CD4-positive, alpha-beta T cell treated with Interferon alpha-2 for 1 hour (primary cell): ENCODE measurements at places on chromosomes 12 and 14.

DNA sequence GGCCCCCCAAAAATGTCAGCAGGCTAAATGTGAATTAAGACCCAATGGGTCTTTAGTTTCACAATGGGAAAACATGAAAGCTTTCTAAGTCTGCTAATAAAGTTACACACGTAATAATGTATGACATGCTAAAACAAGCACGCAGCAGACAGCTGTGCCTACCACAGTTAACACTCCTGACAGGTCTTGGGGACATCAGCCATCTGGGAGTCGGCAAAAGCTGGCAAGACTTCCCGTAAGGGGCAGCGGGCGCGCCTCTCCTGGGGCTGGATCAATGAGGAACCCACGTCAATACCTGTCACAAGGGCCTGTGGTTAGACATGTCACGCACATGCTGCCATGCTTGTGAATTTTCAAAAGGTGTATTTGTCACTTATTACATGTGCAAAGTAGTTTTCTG, 45.0 kb downstream of the ACTN1 start:
- DNase-seq, result no peak

DNA sequence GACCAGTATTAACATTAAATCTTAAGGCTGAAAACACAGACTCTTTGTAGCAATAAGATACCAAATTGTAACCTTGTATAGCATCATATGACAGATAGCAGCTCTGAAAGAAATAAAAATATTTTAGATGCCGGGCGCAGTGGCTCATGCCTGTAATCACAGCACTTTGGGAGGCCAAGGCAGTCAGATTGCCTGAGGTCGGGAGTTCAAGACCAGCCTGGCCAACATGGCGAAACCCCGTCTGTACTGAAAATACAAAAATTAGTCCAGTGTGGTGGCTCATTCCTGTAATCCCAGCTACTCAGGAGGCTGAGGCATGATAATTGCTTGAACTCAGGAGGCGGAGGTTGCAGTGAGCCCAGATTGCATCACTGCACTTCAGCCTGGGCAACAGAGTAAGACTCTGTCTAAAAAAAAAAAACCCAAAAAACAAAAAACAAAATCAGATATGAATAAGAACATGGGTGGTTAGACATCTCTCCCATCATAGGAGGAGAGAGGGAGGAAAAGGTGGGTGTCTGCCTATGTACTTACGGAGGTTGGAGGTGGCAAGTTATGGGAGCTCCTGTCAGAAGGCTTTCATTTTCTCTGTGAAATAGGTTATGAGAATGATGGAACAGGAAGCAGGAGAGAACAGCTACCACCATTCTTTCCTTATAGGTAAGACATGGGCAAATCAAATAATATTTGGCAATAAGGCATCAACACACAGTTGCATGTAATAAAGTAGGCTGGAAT, 7.6 kb upstream of the HEBP1 start:
- DNase-seq, result no peak

- DNase-seq, result no peak
Measured at GRCh38 chr12:41636653-41637052, 448.5 kb downstream of the PDZRN4 start.

DNA sequence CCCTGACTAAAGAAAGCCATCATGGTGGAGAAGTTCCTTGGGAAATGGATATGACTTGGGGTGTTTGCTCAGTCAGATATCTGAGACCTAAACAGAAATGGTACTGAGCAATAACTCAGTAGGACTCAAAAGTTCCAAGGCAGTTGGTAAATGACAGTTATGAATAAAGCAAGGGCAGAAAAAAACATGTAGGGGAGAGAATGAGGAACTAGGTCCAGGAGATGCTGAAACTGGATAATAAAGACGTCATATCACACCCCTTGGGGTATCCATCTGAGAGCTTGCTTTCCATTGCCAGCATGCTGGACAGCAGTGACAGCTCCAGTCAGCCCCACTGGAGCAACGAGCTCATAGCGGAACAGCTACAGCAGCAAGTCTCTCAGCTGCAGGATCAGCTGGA, 37.5 kb downstream of the RPGRIP1 start:
- no peak for DNase-seq

DNA sequence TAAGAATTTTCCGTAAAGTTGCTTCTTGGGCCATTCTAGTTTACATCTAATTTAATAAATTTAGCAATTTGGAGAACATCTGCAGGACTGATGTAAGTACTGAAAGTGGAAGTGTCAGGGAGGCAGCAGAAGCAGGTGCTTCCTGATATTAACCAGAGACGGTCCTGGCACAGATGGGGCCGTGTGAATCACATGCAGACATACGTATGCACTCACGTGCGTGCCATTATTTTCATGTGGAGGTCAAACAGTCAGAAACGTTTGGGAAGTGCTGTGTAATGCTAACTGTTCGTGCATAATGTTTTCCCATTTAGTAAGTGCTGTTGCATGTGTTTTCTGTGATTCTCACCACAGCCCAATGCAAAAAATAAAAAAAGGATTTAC, 87.8 kb upstream of the DYNC1H1 start:
- peak; percentile 80 for DNase-seq

- no peak for DNase-seq
Measured at GRCh38 chr14:55789406-55789805, 209.4 kb downstream of the KTN1 start.

DNA sequence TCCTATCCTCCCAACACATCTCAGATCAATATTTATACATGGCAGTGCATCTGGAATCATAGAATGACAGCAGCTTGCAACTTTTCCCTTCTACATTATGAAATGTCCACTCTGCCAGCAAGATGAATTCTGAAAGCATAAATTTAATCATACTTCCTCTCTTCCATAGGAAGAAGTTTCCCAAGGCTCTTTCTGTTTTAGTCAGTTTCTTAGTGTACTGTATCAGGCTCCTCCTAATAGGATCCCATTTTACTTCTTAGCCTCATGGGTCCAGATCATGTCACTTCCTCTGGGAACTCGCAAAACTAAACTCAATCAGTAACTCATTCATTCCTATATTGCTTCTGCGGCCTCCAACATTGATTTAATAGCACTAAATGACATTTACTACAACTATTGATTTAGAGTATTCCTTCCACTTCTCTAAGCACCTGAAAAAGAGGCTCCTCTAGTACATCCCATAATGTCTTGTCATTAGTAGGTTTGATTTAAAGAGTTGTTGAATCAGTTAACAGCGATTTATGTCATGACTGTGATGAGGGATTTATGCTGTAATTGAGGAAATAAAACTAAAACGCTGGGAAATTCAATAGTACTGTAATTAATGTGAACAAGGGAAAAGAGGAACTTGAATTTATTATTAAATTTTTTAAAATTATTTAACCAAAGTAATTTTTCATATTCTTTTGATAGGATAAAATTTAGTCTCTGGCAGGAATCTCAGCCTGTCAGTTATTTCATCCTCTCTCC, 4.0 kb downstream of the CLEC1A start:
- DNase-seq, result no peak

GRCh38 chr12:132543298-132544079, 53.5 kb downstream of the FBRSL1 start:
- DNase-seq, result no peak

DNA sequence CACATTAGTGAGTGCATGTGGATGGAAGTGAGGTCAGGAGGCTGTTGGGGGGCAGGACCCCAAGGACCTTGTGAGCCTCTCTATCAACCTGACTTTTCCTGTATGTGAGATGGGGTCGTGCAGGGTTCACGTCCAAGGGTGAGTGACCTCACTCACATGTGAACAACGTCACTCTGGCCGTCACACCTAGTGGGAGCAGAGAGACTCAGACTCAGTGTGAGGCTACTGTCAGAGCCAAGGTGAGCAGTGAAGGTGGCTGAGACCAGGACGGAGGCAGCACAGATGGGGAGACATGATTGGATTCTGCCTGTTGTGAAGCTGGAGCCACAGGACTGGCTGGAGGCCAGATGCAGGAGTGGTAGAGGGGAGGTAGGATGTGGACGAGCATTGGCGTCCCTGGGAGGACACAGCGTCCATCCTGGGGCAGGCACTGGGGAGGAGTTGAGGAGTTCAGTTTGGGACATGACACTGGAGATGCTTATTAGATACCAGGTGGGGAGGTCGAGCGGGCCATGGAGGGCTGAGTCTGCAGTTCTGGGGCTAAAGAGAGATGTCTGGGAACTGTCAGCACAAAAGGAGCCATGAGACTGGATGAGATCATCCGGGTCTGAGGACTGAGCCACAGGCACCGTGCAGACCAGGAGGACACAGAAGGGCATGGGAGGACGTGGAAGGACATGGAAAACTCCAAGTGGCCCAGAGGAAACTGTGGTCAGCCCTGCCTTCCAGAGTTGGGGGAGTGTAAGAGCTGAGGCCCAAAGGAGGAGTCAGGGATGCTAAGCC, 92.8 kb downstream of the LGMN start:
- DNase-seq, result peak; percentile 31

DNA sequence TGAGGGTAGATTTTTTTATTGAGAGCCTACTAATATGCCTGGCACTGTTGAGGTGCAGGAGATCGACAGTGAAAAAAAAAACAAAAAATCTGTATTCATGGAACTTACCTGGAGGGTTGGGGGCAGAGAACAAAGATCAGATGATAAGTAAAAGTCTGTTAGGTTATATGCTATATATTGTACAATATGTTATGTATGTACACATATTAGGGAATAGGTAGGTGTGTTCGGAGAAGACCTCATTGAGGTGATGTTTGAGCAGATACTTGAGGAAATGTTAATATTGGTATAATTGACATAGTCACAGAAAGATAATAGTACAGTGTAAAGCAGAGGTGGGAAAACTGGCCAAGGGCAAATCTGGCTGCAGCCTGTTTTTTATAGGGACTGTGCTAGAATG, 5.6 kb downstream of the ARF6 start:
- no peak for DNase-seq

GRCh38 chr14:103099733-103100280, 5.3 kb downstream of the EXOC3L4 start:
- no peak for DNase-seq

- no peak for DNase-seq
Measured at GRCh38 chr14:78446807-78447206, 276.6 kb downstream of the NRXN3 start.

DNA sequence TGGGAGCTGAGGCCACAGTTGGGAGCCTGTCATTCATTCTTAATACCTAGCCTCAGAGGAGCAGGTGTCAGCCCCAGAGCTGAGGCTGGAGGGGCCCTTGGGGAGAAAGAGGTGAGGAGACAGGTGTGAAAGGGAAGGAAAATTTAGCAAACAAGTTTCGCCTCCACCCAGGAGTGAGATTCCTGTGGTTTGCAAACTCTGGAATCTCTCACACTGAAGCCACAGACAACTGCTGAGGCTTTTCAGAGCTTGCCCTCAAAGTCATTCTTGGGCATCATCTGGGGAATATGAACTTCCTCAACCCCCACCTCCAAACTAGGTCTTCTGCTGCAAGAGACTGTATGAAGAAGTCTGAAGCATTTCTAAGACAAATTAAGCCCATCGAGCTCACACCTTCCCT, 589.5 kb upstream of the TBX3 start:
- DNase-seq, result no peak

- no peak for DNase-seq
Measured at GRCh38 chr14:87131879-87132278, 861.1 kb downstream of the GALC start.

GRCh38 chr14:96126783-96127271, 77.8 kb upstream of the BDKRB2 start:
- DNase-seq, result no peak

DNA sequence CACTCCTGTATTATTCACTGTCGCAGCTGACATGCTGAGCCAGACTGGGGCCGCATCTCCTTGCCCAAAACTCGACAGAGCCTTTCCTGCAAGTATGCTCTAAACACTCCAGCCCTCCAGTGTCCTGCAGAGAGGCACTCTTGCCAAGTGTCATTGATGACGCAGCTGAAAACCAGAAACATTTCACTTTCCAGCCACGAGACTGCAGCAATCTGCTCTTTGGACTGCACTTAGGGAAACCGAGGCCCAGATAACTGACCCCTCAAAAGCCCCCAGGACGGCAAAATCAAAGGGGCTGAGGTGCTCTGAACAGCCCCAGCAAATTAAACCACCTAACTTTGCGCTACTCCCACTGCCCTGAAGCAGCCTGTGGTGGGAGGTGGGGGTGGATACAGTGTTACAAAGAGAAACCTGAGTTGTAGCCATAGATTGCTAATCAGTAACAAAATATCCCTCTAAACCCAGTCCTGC, 2.6 kb downstream of the CCDC85C start:
- no peak for DNase-seq

DNA sequence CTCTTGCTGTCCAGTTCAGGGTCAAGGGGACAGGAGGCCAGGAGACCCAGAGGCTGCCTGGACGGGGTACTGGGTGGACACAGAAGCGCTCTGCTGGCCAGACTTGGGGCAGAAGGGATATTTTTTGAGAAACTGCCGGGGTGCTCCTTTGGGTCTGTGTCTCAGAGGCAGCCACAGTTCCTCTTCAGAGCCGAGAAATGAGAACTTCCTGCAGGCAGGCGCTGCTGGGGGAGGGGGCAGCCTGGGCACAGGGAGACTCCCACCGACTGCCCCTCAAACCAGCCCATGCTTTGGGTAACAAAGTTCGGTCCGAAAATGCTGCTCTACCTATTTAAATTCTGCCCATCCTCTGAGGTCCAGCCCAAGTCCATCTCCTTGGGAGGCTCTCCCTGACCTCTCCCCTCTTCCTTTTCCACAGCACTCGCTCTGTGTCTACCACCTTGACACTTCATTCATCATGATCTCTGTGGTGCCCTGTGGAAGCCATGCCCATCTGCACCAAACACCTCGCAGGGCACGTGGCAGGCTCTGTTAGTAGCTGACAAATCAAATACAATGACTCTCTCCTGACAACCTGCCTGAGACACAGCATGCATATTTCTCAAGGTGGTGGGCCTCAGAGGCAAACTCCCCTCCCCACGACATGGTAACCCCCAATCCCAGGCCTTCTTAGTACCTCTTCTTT, 16.4 kb downstream of the HDAC7 start:
- DNase-seq, result no peak

DNA sequence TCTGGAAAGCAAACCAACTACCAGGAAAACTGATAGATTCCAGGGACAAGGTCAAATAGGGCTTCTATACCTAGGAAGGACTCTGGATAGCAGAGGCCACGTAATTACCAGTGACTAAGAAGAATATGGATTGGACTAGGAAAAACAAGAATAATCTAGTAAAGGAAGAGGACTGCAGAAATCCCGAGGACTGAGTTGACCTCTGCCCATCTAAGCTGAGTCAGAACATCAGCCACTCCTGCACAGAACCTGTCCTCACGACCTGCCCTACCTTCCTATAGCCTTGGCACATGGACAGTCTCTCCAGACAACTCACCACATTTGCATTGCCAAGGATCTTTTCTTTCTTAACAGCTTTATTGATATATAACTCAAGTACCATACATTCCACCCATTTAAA, 2.3 kb downstream of the OR6J1 start:
- no peak for DNase-seq

DNA sequence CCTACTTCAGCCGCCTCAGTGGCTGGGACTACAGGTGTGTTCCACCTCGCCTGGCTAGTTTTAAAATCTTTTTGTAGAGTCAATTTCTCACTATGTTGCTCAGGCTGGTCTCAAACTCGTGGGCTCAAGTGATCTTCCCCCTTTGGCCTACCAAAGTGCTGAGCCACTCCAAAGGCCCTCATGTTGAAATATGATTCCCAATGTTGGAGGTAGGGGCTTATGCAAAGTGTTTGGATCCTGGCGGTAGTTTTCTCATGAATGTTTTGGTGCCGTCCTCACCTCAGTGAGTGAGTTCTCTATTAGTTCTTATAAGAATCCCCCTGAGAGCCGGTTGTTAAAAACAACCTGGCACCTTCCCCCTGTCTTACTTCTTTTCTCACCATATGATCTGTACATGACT, 784.6 kb downstream of the TMTC2 start:
- no peak for DNase-seq

GRCh38 chr12:42474391-42474790, 115.2 kb downstream of the PRICKLE1 start:
- DNase-seq, result no peak

GRCh38 chr14:45038865-45039264, 45.1 kb upstream of the PRPF39 start:
- no peak for DNase-seq
